HTR-8/SVneo (cell line): ENCODE measurements at places on chromosomes 3 and 15.

- no peak for DNase-seq
Observed at GRCh38 chr3:46500656-46501635, 3.2 kb downstream of the RTP3 start.

DNA sequence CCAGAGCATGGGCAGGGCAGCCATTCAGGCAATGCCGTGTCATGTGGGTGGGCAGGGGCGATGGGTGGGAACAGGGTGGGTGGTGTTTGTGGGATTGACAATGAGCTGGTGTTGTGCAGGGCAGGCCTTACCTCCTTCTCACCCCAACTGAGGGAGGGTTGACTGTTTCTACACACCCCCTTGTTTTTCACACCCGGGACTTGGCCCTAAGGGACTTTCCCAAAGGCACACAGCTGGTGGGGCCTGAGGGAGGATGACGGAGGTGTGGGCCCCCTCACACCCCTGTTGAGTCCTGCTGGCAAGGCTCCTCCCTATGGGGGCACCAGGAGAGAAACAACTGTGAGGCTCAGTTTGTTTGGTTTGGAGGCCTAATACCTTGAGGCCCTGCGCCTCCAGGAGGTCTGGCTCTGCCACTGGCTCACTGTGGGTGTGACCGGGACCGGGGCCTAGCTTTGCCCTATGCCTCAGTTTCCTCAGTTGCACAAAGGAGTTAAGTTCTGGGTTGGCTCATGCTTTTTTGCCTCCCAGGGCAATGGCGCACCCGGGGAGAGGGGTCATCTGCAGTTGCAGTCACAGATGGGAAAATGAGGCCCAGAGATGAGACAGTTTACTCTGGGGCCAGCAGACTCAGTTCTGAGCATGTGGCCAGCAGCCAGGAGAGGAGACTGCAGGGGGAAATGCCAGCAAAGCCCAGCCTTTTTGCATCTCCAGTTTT, 5.1 kb upstream of the DNAH1 start:
- DNase-seq: no peak

GRCh38 chr15:88202231-88202630, 54.3 kb downstream of the NTRK3 start:
- no peak for DNase-seq

DNA sequence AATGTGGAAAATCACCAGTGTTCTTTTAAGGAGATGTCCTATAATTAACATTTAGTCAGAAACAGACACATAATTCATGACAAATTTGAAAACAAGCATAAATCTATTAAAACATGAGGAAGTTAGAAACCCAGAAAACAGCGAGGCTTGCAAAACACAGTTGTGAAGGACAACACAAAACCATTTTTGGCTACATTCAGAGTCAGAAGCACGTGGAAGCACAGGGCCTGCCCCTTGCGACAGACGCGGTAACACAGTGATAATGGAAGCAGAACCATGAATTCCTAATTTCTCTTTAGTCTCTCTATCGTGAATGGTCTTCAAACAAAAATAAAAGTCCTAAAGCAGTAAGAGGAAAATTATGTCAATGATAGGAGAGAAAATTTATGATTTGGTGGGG, 12.2 kb downstream of the NCEH1 start:
- DNase-seq: no peak
